Ovary (tissue), 10 donors: ENCODE measurements at places on chromosomes 6 and 20. TPM values are rescaled to one million over a fixed set of nuclear protein-coding genes. Genes with fewer than 3 reads are reported as not detected.
A peak's percentile ranks its signal among the peaks of the same experiment; 100 is the strongest.

The SLC35F1 gene
- 2.5 TPM for polyA plus RNA-seq

The TCF15 gene
- 0.15 TPM for polyA plus RNA-seq

The TREM1 gene
- 0.36 TPM for polyA plus RNA-seq

The SNX5 gene
- 74.0 TPM for polyA plus RNA-seq

The SEMG1 gene
- polyA plus RNA-seq, result not detected

The IPCEF1 gene
- polyA plus RNA-seq, result 1.3 TPM

The FOXC1 gene
- 21.2 TPM for polyA plus RNA-seq

The SRC gene
- 27.0 TPM for polyA plus RNA-seq

The HLA-DPA1 gene
- polyA plus RNA-seq, result 304 TPM

DNA sequence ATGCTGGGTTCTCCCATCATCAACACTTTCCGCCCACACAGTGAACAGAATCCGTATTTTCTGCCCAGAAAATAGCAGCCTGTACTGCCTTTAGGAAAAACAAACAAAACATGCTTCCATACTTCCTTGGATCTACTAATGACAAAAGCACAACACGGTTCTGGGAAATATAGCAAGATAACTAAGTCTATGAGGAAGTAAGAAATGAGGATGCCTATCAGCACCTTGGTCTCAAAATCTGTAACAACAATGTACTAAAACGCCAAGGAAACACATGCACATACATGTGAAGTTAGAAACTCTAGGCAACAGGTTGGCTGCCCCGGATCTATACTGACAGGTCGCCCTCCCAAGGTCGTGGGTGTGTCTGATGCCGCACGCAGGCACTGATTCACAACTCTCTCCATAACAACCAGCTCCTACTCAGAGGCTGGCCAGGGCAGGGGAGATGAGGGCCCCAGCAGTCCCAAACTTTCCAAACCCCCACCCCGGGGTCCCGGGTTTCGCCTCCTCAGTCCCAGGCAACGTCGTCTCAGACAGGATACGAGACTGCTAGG is 710 bp downstream of the BTBD9 start:
- peak overlapping the region; percentile 94 for H3K27ac ChIP-seq
- peak overlapping the region; percentile 88 for H3K4me3 ChIP-seq
- DNase-seq, result no peak
- H3K4me1 ChIP-seq, result peaks cover 5% of the 10 kb centered on the region

DNA sequence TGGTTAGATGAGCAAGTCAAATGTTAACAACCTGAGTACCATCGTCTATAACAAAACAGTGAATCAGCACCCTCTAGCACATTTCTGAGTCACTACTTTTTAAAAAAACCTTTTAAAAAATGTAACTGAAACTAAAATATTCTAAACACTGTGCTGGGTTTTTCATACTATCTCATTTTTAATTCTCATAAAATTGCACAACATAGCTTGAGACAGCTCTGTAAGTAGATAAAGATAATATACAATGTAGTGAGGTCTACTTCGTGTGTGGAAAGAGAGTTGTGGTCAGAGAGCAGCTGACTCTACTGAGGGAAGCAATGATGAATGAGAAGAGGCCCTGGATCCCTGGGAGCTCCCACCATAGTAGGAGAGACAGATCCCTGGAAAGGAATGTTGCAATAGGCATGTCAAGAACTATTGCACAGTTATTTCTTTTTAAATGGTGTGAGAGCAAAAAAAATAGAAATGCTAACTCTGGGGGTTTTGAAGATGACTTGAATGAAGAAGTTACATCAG is 13.6 kb upstream of the CALHM6 start:
- peaks cover 4% of the 10 kb centered on the region for H3K4me1 ChIP-seq
- H3K36me3 ChIP-seq, result no peaks in the 10 kb centered on the region
- no peak overlapping the region for H3K27ac ChIP-seq
- no peak overlapping the region for H3K4me3 ChIP-seq
- no peaks in the 10 kb centered on the region for H3K27me3 ChIP-seq
- DNase-seq, result no peak

DNA sequence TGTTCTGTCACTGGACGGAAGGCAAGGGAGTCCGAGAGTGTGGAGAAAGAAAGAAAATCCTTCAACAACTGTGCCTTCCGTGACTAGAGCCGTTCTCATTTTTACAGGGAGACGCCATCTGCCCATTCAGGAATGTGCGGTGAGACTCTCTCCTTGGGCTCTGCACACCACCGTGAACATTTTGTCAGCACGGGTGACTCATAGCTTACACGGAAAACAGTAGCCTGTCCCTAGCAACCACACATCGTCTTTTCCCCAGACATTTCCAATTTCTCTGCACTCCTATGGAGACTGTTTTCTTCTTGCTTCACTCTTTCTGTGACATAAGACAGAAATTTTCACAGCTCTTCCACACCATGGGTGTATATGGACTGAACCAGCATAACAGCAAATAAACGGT is 55.1 kb downstream of the TBXT start:
- H3K27ac ChIP-seq, result no peak overlapping the region
- no peak for DNase-seq
- no peak overlapping the region for H3K4me3 ChIP-seq
- no peaks in the 10 kb centered on the region for H3K4me1 ChIP-seq
- H3K36me3 ChIP-seq, result no peaks in the 10 kb centered on the region
- H3K27me3 ChIP-seq, result no peaks in the 10 kb centered on the region

- peaks cover 5% of the 10 kb centered on the region for H3K4me1 ChIP-seq
- no peak for DNase-seq
- H3K36me3 ChIP-seq, result no peaks in the 10 kb centered on the region
- no peak overlapping the region for H3K27ac ChIP-seq
- no peak overlapping the region for H3K4me3 ChIP-seq
- H3K27me3 ChIP-seq, result no peaks in the 10 kb centered on the region
Measured at GRCh38 chr6:108123946-108124345, 41.9 kb upstream of the NR2E1 start.

DNA sequence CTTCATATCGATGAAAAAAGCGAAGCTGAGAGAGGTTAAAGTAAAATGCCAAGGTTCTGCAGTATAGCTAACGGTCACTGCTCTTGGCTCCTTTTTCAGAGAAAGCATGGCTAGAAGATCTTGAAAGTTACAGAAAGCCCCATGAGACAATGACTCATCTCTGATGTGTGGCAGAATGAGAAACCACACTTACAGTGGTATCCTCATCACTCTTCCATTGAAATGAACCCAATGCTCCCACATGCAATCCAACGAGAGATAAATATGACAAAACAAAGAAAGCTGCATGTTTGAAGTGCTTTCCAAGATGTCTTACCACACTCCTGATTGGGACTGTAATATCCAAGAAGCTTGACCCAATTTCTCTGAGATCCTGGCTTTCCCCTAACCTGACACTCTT is 694.9 kb downstream of the PRKN start:
- no peak overlapping the region for H3K4me3 ChIP-seq
- DNase-seq, result no peak
- no peaks in the 10 kb centered on the region for H3K36me3 ChIP-seq
- H3K27ac ChIP-seq, result no peak overlapping the region
- no peaks in the 10 kb centered on the region for H3K4me1 ChIP-seq

GRCh38 chr6:57173056-57173885 is 1.1 kb downstream of the BAG2 start:
- H3K4me1 ChIP-seq, result peaks cover 8% of the 10 kb centered on the region
- H3K4me3 ChIP-seq, result peak overlapping the region; percentile 75
- no peaks in the 10 kb centered on the region for H3K27me3 ChIP-seq
- H3K36me3 ChIP-seq, result no peaks in the 10 kb centered on the region

DNA sequence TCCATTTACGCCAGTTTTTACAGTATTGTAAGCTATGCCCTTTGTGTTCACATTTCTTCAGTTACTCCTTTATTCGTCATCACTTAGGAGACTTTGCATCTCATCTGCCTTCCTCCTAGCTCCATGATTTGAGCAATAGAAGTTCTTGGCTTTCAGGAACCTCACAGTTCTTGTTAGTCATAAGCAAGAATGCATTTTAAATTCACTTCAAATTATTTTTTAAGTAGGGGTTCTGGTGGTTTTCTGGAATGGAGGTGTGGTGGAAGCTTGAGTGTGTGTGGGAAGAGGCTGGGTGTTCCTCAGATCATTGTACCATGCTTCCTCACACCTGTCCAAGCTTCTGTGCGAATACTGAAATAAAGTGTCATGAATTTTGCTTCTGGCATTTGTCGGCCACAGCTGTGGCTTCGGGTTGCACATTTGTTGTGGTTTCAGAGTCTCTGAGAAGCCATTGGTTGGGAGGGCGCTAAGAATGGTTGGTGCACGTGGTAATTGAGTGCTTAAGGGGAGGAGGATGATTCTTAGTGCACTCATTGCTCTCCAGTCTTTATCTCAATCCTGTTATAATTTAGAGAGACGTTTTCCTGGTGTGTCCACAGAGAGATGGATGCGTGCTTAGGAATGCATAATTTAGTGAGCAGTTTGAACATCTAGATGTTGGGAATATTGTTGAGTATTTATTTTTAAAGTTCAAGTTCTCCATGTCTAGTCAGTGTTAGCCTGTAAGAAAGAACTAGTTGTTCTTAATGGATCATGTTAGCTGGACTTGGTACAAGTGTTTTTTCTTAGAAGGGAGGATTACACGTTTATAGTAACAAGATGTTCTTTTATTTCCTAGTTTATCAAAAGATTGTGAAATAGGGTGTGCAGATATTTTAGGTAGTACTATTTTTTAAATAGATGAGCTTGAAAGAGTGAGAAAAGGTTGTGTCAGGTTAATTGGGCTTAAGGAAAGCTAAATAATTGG is 31.9 kb downstream of the FOXO3 start:
- H3K36me3 ChIP-seq, result no peaks in the 10 kb centered on the region
- no peak for DNase-seq
- H3K4me3 ChIP-seq, result peak overlapping the region; percentile 13
- no peaks in the 10 kb centered on the region for H3K27me3 ChIP-seq
- peaks cover 42% of the 10 kb centered on the region for H3K4me1 ChIP-seq
- peak overlapping the region; percentile 22 for H3K27ac ChIP-seq

DNA sequence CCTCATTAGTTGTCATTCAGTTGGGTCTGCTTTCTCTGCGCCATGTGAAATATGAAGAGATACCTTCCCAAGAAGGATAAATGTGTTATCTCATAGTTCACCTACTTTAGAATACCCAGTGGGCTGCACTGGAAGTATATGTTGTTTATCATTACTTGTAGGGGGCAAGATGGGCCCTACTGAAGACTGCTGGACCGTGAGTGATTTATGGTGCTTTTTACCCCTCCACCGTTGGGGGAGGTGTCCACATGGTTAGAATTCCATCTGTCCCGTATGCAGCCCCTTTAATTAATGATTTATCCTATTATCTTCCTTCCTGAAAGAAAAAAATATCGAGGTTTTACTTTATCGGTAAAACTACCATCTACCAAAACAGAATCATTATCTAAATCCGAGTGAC is 97.0 kb downstream of the TSHZ2 start:
- H3K4me1 ChIP-seq, result peaks cover under 1% of the 10 kb centered on the region
- H3K27ac ChIP-seq, result no peak overlapping the region
- no peak overlapping the region for H3K4me3 ChIP-seq
- DNase-seq, result no peak

DNA sequence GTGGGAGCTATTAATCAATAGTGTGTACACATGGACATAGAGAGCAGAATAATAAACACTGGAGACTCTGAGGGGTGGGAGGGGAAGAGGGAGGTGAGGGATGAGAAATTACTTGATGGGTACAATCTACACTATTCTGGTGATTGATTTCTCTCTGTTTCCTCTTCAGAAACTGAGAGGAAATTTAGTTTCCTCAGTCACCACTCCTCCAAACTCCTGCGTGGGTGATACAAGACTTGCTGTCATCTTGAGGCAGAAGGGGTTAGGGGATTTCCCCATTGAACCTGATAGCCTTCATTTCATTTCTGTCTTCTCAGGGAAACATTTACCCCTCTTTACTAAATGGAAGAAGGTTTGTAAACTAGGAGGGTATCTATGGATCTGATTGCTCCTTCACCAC is 84.3 kb upstream of the ESR1 start:
- no peaks in the 10 kb centered on the region for H3K36me3 ChIP-seq
- H3K4me1 ChIP-seq, result no peaks in the 10 kb centered on the region
- H3K27me3 ChIP-seq, result no peaks in the 10 kb centered on the region
- no peak overlapping the region for H3K4me3 ChIP-seq
- no peak overlapping the region for H3K27ac ChIP-seq

- no peaks in the 10 kb centered on the region for H3K36me3 ChIP-seq
- no peak for DNase-seq
- no peak overlapping the region for H3K27ac ChIP-seq
- no peaks in the 10 kb centered on the region for H3K4me1 ChIP-seq
Measured at GRCh38 chr6:106186172-106186571, 100.0 kb downstream of the PRDM1 start.
